Neuronal stem cell (in vitro differentiated cells): ENCODE measurements at places on chromosomes 6 and 20.

GRCh38 chr6:1016329-1017302, 295.3 kb upstream of the FOXQ1 start:
- no peak for DNase-seq

GRCh38 chr6:53707108-53707897, 41.7 kb upstream of the KLHL31 start:
- no peak for DNase-seq

DNA sequence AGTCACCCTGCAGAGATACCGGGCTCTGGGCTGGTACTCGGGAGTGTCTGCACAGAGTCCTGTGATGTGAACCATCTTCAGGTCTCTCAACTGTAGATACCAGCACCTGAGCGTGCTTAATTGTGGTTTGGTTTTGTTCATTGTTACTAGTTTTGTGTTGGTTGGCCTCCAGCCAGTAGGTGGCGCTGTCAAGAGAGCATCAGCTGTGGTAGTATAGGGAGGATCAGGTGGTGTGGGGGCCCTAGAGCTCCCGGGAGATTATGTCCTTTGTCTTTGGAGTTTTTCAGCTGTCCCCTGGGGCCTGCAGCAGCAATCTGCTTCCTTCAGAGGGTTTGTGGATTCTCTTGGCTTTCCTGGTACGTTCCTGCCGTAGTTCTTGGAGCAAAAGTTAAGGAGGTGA, 67.9 kb downstream of the CDYL start:
- no peak for DNase-seq

- DNase-seq: no peak
These were observed 222.9 kb downstream of the UBE3D start for GRCh38 chr6:82842721-82843120.

DNA sequence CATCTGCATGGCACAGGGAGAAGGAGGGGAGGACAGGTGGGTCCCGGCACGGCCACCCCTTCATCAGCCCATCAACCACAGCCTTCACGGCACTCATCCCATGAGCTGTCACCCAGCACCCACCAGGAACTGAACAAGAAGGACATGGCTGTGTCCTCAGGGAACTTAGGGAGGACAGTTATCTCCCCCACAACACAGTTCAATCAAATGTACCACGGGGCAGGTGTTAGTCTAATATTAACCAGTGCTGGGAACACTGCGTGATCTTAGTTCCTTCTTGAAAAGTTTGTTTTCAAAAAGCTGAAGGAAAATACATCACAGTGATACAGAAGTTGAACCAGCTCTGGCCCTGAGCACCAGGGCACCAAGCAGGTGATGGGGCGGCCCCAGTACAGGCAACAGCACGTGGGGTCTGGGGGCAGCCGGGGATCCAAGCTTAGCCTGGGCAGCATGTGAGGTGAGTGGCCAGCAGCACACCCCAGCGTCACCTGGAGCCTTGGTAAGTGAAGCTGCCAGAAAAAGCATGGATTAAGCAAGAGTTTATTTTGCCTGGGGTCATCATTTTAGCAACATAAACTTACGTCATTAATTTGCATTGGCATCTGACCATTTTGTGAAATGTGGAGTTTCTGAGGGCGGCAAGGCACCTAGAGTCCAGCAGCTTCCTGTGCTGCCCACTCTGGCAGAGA, 35.5 kb upstream of the AFDN start:
- DNase-seq: no peak

- DNase-seq: no peak
These were observed 79.8 kb downstream of the RTN4IP1 start for GRCh38 chr6:106549521-106549920.

GRCh38 chr20:61159957-61160686, 91.9 kb upstream of the CDH4 start:
- no peak for DNase-seq

GRCh38 chr20:21656308-21657067, 49.0 kb upstream of the PAX1 start:
- no peak for DNase-seq

- DNase-seq: no peak
These were observed 63.9 kb downstream of the FHL5 start for GRCh38 chr6:96626759-96627364.

DNA sequence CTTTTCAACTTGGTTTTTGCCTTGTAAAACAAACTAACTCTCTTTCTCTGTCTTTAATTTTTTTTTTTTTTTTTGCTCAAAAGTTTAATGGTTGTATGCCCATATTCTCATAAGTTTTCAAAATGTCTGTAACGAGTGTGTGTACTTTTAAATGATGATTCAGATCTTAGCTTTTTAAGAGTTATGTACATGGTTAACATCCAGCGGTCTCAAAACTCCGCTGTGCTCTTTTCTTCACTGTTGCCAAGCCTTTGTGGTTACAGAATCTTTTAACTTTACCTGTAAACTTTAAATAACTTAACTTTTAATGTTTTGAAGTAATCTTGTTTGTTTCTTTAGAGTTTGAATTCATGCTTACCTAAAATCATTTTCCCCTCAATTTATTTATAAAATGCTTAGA, 133.0 kb downstream of the SAMD5 start:
- no peak for DNase-seq

DNA sequence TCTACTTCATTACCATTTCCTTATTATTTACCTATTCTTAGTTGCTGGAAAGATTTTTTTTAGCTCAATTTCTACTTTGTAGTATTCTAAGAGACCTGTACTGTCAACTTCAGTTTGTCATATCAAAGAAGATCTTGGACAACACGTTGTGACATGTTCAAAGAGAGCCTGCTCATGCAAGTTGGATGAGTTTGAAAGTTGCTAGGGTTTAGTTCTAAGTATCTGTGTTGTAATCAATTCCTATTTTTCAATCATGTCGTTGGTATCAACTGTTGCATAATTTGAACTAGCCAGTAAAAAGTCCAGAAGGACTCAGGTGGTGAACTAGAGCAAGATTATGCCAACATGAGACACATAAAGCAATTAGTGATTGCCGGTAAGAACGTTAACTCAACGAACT, 30.2 kb downstream of the PKIB start:
- DNase-seq: no peak

DNA sequence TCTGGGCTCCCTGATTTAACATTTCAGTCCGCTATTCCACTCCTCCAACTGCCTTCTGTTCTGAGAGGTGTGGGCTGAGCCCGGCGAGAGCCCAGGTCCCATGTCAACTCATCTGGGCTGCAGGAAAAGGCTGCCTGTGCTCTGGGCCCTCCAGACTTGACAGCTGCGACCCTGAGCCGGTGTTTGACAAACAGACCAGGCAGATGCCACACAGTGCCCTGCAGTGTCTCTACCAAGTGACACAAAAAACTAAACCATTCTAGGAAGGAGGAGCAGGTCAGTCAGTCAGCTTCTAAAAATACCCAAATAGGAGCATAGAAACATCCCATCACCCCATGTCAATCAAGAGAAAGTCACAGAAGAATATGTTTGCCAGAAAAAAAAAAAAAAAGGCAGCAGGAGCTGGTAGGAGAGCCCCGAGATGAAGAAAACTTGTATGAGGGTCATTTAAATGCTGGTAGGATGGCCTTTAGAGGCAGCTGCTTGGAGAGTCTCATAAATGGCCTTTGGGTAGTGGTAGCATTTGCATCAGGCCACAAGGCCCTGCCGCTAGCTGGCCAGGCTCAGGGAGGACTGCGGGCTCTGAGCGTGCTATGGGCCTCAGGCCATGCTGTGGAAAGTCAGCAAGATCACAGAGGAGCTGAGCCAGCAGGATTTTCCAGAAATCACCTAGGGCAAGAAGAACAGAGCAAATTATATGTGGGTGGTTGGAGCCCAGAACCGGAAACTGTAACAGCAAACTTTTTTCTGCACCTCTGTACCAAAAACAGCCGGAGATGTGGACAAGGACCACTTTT, 36.6 kb upstream of the GFOD1 start:
- no peak for DNase-seq

DNA sequence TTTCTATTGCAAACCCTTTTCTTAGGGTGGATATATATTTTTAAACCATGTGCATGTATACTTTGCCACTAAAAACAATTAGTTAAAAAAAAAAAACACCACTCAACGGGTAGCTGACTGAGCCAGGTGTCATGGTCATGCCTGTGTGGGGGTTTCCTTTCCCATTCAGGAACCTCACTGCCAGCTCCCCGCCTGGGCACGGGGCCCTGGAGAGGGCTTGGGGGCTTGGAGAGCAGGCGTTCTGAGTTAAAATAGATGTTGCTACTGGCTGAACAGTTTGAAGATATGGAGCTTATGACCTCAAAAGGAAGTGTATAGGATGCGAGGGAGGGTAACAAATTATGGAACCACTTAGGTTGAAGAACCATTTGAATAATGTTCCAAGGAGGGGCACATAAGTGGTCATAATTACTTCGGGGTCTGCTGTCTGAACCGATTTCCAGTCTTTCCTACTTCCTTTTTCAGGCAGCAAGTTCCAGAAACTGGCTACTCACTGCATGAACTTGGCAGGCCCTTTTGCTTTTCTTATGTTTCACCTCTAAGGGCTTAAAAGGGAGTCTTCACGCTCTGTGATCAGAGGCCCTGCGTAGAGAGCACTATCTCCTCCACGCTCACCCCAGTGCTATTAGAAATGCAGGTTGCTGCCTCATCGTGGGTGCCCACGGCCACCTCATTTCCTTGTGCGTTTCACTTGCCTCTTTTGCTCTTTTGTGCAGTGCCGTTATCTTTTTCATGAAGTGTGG, 9.9 kb downstream of the STX16 start:
- DNase-seq: no peak

DNA sequence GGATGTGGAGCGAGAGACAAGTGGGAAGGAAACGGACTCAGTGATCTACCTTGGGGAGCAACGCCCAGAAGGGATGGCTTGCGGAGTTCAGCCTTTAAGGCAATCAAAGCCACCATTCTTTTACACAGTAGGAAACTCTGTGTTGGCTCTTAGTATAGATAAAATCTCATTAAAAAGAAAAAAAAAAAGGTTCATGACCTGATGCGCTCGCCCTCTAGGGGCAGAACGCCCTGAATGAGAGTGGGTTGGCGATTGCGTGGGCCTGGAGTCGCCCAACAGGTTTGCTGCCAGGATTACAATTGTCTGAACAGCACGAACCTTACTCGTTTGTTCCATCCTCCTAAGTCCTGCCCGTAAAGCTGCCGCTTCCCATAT, 1.2 kb downstream of the TPD52L1 start:
- DNase-seq: peak; percentile 21

DNA sequence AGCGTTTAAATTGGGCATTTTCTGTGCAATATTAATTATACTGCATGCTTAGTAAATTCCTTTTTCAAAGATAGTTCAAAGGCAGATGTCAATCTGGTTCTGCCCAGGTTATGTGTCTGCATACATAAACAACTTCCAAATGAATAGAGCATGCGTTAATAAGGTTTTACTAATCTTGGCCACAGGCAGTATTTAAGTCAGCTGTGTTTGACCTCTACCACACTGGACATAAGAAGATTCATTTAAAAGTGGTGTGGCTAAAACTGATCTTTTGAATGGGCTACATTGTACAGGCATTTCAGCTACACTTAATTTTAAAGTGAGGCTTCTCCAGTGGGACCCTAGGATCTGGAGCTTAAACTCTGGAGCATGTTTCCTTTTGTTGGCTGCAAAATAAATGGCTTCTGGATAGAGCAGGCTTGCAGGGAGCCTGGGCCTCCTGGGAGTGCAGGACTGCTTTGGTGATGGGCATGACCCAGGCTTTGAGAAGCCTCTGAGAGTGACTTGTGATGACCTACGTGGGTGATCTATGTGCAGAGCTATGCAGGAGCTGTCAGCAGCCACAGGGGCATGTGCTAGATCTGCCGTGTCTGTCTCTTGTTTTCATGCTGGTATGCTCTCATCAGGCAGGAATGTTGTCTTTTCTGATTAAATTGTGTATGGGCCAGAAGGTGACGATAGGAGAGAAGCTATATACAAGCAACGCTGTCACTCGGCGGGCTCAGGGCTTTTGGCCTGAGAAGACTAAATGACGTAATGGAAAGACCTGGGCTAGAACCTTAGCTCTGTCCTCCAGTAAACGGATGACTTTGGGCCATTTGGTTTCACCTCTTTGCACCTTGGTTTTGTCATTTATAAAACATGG, 331.2 kb downstream of the QKI start:
- DNase-seq: peak; percentile 52

GRCh38 chr6:75934643-75935472, 137.6 kb downstream of the IMPG1 start:
- DNase-seq: peak; percentile 87

GRCh38 chr6:111899531-111899930, 26.3 kb upstream of the FYN start:
- no peak for DNase-seq

GRCh38 chr20:19397666-19398065, 185.2 kb downstream of the SLC24A3 start:
- DNase-seq: no peak

GRCh38 chr6:144581812-144582537, 296.8 kb downstream of the UTRN start:
- DNase-seq: peak; percentile 11

GRCh38 chr6:38910207-38910606, 138.4 kb upstream of the GLP1R start:
- DNase-seq: no peak

DNA sequence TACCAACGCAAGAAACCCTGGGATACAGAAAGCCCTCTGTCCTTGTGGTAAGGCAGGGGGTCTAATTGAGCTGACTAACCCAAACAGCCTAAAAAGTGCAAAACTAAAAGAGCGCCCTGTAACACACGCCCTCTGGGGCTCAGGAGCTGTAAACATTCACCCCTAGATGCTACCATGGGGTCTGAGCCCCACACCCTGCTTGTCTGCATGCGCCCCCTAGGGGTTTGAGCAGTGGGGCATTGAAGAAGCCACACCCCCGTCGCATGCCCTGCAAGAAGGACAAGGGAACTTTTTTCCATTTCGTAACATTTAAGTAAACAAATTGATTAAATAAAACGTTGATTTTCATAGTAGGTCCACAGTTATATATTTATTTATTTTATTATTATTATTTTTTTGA, 616.9 kb upstream of the MAN1A1 start:
- no peak for DNase-seq

DNA sequence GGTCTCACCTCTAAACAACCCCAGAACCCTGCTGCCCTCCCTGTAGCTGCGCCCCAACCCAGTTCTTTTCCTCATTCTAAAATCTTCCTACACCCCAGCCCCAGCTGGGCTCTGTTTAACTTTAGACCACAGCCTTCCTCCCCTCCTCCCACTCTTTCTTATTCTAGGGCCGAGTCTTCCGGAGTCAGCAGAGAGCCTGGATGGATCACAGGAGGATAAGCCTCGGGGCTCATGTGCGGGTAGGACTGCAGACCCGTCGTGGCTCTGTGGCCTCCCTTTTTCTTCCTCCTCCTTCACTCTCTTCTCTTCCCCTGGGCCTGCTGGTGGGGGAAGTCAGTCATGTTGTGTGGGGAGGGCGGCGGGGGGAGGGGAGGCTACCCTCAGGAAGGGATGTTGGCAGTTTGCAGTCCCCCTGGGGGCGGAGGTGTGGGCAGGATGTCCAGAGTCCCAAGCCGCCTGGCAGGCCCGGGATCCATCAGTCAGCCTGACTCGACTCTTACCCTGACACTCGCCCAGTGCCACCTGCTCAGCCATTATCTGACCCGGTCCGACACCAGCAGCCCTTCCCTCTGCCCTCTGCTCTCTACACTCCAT, 8.1 kb downstream of the CAPN11 start:
- no peak for DNase-seq
